Activated CD8-positive, alpha-beta memory T cell treated with anti-CD3 and anti-CD28 coated beads for 4 hours (primary cell): ENCODE measurements at places on chromosomes 6 and 20.

- no peak for DNase-seq
These were observed 92.1 kb downstream of the FYN start for GRCh38 chr6:111781041-111781708.

DNA sequence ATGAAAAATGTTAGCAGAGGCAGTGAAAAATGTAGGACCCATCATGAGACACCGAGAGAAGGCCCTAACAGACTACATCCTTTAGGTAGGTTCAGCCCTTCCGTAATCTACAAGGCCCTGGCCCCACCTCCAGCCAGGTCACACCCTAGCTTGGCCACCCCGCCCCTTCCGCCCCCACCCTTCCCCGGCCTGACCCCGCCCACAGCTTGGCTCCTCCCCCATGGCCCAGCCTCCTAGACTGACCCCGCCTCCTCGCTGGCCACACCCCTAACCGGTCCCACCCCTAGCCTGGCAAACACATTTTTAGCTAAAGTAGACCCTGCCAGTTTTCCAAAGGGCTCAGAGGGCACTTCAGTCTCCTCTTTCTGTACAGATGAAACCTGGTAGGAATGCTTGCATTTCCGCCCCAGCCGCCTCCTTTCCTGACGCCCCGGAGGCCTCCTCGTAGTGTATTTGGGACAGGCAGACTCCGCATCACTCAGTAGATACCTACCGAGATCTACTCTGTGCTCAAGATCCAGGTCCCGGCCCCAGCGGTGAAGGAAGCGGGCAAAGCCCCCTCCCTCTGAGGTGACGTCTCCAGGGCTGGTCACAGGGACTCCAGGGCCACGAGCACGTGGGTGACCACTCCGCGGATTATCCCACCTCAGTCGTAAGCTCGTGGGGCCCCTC is 443.5 kb downstream of the PREX1 start:
- DNase-seq = no peak

DNA sequence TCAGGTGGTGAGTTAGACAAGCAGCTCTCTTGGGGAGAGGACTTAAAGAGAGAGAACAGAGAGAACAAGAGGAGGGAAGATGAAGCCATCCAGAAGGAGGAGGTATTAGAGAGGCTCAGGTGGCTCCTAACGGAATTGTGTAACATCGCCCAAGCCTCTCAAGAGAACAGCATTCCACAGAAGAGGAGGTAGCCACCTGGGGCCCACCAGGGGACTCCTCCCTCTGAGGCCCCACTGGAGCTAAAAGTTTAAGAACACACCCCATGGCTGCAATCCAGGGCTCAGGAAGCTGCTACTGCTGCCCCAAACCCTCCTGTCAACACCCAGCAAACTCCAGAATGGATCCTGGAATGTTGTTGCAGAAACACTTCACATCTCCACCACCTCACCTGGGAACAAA is 23.6 kb upstream of the MDFI start:
- no peak for DNase-seq

DNA sequence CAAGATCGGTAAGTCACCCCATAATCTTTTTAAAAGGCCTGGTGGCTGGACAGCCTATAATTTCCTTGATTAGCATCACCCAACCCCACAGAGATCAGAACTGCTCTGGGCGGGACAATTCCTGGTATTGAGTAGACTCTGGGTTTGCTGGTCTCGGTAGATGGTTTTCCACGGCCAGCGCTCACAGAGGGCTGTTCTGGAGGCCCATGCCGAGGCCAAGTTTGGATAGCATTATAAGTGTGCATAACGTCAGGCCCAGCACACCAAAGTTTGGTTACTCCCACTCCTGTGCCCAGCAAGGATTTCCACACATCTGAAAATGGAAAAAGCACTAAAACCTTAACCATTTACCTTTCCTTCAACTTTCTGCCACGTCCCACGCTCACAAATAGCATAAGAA is 104.7 kb upstream of the RREB1 start:
- DNase-seq = no peak

GRCh38 chr20:56606174-56606945 is 22.7 kb upstream of the TFAP2C start:
- no peak for DNase-seq

DNA sequence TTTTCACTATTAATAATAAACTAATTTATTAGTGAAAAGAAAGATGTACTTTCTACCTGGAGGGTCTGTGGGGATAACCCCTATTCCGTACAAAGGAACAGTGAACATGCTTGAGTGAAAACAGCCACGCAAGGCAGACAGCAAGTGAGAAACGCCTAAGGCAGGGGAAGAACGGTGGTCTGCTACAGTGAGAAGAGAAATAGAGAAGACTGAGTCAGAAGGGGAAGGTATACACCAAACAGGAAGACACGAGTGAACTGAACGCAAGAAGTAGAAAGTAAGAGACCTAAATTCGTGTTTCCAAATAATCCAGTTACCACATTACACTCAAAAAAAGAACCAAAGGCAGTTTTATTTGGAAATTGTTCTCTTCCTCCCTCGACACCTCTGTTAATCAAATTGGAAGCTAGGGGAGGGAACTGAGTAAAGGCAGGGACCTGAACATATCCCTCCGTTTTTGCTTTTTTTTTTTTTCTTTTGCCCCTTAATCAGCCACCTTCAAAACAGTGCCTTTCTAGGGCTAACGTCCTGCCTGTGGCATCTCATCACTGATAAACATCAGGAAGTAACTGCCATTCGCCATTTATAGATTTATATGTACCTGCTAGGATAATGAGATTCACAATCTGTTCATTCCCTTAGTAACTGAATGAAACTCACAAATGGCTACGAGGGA is 48.9 kb downstream of the ATXN1 start:
- no peak for DNase-seq

- no peak for DNase-seq
These were observed 112.3 kb upstream of the CST7 start for GRCh38 chr20:24836661-24837299.

DNA sequence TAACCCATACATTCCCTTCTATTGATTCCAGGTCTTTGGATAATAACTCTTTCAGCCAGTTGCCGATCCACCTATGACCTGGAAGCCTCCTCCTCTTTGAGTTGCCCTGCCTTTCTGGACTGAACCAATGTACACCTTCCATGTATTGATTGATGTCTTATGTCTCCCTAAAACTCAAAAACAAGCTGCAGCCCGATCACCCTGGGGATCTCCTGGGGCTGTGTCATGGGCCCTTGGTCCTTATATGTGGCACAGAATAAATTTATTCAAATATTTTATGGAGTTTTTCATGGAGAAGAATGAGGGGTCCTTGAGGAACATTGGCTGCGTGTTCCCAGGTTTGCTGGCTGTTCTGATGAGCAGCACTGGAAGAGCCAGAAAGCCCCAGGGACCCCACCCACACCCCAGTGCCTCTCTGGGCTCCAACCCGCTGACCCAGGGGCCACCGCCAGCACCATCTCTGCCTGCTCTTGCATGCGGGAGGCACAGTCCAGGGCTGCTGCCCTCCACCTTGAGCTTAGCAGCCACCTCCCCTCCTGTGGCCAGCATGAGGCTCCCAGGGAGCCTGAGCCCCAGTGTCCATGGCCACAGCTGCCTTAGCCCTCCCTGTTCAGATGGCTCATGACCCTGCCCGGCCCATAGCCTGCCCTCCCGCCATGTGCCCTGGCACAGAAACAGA is 36.5 kb upstream of the CST7 start:
- no peak for DNase-seq

- DNase-seq = no peak
These were observed 96.9 kb upstream of the NT5E start for GRCh38 chr6:85353012-85353411.

GRCh38 chr20:1108437-1108920 is 9.9 kb upstream of the PSMF1 start:
- DNase-seq = no peak
